ENCODE measurements at places on chromosomes 5 and 9.

- no peak for DNase-seq
These were observed 4.0 kb upstream of the ADAMTS16 start for GRCh38 chr5:5135957-5136676.

GRCh38 chr5:66875315-66875714, 279.1 kb downstream of the MAST4 start:
- DNase-seq: no peak

GRCh38 chr5:74126294-74126693, 500.3 kb downstream of the ARHGEF28 start:
- DNase-seq: no peak

DNA sequence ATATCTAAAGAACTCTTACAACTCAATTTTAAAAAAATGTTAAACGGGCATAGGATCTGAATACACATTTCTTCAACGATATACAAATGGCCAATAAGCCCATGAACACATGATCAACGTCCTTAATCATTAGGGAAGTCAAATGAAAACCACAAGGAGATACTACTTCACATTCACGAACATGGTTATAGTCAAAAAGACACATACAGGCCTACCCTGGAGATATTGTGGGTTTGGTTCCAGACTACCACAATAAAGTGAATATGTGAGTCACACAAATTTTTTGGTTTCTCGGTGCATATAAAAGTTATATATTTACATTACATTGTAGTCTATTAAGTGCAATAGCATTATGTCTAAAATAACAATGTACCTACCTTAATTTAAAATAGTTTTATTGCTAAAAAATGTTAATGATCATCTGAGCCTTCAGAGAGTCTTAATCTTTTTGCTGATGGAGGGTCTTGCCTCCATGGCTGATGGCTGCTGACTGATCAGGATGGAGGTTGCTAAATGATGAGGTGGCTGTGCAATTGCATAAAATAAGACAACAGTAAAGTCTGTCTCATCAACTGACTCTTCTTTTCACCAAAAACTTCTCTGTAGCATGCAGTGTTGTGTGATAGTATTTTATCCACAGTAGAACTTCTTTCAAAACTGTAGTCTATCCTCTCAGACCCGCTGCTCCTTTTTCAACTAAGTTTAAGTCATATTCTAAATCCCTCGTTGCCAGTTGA, 15.1 kb downstream of the AK3 start:
- DNase-seq: no peak

DNA sequence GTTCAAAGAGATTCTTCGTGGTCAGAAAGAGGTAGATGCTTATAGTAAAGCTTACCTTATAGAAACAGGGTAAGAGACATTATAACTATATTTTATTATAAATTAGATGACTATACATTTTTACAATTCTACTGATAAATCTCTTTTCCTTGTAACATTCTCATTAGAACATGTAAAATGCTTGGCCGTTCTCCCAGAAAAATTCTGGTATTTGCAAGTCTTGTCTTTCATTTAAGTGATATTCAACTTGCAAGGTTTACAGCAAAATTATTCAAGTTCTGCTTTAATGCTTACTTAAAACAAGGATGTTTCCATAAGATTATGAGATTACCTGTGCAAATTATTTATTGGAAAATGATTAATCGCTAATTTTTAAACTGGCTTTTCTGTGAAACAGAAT, 41.3 kb upstream of the CDH18 start:
- DNase-seq: no peak
